ENCODE measurements at places on chromosomes 2 and 18.

DNA sequence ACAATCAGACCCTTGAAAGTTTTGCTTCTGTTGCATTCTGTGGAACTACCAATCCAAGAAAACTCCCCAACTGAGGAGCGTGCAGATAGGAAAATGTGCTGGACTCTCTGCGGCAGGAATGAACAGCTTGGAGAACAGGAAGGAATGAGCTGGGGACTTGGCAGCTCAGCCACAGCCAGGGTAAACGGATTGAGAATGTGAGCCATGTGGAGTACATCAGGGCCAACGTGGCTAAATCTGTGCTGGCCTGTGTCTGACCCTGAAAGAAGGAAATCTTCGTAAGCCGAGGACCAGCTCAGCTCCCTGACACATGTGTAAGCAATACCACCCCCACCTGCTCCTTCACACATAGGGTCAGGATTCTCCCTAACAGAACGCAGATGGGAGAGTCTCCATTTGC, 1023.7 kb downstream of the BCL11A start:
- no peak for DNase-seq

- DNase-seq = no peak
Observed at GRCh38 chr2:240308111-240308651, 127.3 kb upstream of the GPC1 start.

- DNase-seq = no peak
Observed at GRCh38 chr18:3706279-3707097, 256.5 kb downstream of the TGIF1 start.

GRCh38 chr2:63047321-63048279, 3.0 kb upstream of the OTX1 start:
- no peak for DNase-seq

DNA sequence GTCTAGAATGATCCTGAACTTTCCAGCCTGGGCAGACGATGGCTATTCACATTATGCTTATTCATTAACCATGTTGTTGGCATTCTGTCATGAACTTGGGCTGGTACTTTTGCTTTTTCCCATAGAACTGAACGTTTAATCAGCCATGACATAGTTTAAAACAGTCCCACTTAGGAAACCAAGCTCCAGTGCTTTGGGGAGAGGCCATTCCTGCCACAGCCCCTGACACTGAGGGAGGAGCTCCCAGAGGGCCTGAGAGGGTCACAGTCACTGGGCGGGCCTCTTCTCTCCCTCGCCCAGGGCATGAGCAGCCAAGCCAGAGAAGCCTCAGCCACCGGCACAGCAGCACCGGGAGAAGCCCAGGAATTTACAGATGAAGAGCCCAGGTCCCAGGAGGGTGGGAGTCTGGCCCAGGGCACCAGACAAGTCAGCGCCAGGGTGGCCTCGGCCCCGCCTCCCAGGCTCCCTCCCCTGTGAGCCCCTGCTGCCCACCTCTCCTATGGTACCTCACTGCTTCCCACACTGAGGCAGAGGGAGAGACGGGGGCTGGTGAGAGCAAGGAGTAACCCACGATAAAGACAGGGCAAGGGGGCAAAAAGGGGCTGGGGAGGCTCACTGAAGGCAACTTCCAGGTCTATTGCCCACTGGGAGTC, 33.6 kb downstream of the MAL start:
- DNase-seq = no peak

- no peak for DNase-seq
Observed at GRCh38 chr2:238831177-238831576, 16.7 kb upstream of the TWIST2 start.

DNA sequence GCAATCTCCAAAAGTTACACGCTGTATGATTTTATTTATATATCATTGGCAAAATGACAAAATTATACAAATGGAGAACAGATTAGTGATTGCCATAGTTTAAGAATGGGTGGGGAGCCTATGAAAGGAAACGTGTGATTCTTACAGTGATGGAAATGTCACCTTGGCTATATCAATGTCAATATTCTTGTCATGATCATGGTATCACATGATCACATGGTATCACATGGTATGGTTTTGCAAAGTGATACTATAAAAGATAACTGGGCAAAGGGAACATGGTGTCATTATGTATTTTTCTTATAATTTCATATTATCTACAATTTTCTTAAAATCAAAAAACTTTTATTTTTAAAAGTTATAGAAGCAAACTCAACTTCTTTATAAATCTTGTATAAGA, 606.2 kb upstream of the ZEB2 start:
- DNase-seq = no peak

DNA sequence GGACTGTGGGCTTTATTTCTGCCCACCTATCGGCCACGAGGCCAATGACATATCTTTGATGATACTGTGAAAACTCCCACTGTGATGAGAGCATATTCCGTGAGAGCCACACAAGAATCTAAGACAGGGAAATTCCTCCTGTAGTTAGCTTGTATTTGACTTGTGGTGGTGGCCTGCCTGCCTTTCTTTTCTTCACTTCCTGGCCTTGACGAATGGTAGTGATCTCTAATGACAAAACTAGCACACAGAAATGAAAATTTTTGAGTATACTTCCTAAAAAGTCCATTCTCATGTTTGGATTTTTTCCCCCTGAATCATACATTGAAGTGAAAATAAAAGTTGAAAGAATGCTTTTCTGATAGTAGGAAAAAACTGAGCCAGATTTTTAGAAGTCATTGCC, 94.4 kb downstream of the MGAT5 start:
- no peak for DNase-seq

All from activated CD4-positive, alpha-beta T cell treated with anti-CD3 and anti-CD28 coated beads for 1 hour (primary cell).